ENCODE measurements at places on chromosomes 12 and 14.

DNA sequence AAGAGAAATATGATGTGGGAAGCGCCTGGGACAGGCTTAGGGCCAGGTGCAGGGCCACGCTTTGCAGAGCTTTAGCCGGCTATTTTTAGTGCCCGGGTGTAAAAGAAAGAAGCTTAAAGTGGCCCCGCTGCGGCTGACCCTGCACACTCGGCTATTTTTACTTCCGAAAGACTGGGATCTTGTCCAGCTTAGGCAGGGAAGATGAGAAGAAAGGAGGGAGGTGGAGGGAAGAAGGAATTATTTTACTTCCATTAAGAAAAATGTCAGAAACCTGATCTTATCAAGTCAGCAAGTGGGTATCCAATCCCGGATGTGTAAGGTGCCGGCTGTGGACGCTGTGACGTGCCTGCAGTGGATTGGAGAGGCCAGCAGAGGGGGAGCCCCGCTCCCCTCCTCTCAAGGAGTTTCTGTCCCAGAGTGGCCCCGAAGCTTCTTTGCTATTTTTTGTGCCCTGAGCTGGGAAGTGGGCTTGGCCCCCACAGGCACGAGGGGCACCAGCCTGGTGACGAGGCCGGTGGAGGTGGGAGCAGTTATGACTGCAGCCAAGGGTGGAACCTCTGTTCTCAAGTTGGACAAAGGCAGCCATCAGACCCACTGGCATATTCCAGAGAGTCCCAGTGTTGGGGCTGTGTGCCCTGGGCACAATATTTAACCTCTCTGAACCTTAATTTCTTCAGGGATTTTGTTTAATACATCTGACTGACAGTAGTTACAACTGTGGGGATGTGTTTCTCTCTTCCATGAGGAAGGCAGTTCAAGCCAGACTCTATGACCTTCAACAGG, 97.7 kb downstream of the ESRRB start:
- H3K27ac ChIP-seq: no peak overlapping the region
- DNase-seq: no peak
- no peaks in the 10 kb centered on the region for H3K4me1 ChIP-seq
- H3K36me3 ChIP-seq: no peaks in the 10 kb centered on the region
- no peaks in the 10 kb centered on the region for H3K27me3 ChIP-seq

DNA sequence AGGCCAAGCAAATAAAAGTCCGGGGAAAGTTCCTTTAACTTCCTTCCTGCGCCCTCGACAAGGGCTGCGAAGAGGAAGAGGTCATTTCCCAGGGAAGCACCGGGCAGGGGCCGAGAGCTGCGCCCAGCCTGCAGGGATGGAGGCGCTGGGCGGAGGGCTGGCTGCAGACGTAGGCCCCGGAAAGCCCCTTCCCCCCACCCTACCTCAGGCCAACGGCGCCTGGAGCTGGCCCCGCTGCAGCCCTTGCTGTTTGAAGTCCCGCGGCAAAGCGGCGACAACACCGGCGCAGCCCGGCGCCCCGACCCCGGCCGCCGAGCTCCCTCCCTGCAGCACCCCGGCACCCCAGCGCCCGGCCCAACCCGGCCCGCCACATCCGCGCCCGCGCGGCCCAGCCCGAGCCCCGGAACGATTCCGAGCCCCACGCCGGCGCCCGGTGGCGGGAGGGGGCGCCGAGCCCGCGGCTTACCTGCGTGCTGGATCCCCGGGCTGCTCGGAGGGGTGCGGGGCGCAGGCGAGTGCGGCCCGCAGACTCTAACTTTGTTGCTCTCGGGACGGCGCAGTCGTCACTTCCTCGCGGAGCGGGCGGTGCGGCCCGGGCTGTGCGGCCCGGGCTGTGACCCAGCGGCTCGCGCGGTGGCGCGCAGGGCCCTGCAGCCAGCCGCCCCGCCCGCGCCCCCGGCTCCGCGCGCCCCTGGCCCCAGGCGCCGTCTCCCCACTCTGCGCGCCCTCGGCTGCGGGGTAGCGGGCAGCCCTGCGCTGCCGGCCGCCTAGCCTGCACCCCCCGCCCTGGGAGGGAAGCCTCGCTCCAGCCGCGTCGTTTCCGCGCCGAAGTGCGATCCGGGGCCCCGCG, 64.8 kb upstream of the PTGR2 start:
- peaks cover 83% of the 10 kb centered on the region for H3K4me1 ChIP-seq
- H3K27ac ChIP-seq: peak overlapping the region; percentile 95
- H3K4me3 ChIP-seq: peak overlapping the region; percentile 83

DNA sequence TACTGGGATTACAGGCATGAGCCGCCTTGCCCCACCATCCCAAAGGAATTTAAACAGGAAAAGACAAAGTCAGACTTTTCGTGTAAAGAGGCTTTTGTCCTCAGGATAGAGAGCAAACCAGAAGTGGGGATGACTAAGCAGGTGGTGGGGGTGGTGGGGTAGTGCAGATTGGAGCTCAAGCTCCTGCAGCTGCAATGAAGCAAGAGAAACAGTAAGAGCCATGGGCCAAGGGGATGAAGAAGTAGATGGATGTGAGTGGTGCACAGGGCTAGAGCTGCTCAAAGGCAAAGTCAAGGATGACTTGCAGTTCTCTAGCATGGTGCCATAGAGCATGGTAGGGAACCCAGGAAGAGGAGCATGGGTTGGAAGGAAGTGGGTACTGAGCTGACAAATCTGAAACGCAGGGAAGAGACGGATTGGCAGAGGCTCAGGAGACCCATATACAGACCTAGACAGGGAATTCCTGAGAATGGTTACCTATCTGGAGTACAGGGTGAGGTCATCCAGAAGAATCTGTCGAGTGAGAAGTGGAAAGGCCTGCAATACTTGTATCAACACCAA, 11.4 kb upstream of the RNF34 start:
- H3K27ac ChIP-seq: no peak overlapping the region
- no peaks in the 10 kb centered on the region for H3K27me3 ChIP-seq
- no peak overlapping the region for H3K4me3 ChIP-seq
- no peaks in the 10 kb centered on the region for H3K36me3 ChIP-seq

- H3K36me3 ChIP-seq: no peaks in the 10 kb centered on the region
- no peak overlapping the region for H3K27ac ChIP-seq
- no peak for DNase-seq
- no peaks in the 10 kb centered on the region for H3K27me3 ChIP-seq
These were observed 160.6 kb downstream of the KCNA5 start for GRCh38 chr12:5204271-5204670.

GRCh38 chr12:75883241-75883640, 148.3 kb downstream of the PHLDA1 start:
- H3K27ac ChIP-seq: no peak overlapping the region
- no peak for DNase-seq
- peaks cover 5% of the 10 kb centered on the region for H3K4me1 ChIP-seq
- no peak overlapping the region for H3K4me3 ChIP-seq

DNA sequence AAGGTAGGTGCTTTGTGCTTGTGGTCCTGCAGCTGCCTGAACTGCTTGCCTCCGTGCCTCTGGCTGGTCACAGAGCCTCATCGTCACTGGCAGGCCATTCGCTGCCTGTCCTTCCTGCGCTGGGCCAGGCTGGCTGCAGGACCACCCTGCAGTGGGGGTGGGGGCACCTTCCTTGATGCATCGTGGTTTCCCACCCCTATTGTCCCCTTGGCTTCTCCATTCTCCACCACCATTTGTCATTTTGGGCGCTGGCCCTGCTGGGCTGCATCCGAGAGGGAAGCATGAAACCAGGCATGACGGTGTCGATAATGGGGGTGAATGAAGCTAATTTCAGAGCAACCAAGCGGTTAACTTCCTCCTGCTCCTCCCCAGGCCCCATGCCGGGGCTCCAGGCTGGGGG, 127.7 kb downstream of the NRXN3 start:
- no peak overlapping the region for H3K27ac ChIP-seq
- H3K36me3 ChIP-seq: no peaks in the 10 kb centered on the region
- H3K27me3 ChIP-seq: no peaks in the 10 kb centered on the region
- H3K4me1 ChIP-seq: no peaks in the 10 kb centered on the region

DNA sequence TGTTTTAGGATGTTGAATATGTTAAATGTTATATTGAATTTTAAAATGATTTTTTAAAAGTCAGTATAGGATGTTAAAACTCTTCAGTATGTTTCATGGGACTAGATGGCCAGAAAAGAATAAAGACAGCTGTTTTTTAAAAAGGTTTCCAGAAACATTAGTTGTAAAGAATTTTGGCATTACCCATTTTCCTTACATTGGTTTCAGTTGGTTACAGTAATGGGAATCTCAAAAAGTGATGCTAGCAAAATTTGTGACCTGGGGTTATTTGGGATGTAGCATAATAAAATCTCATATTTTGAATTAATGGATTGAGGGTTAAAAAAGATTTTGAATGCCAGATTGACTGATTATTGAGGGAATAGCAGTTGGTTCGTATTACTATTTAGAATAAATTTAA, 25.3 kb downstream of the EID3 start:
- DNase-seq: no peak
- H3K27me3 ChIP-seq: no peaks in the 10 kb centered on the region
- H3K4me3 ChIP-seq: no peak overlapping the region
- peaks cover 96% of the 10 kb centered on the region for H3K36me3 ChIP-seq

GRCh38 chr14:68774771-68775613, 17.9 kb downstream of the ZFP36L1 start:
- H3K36me3 ChIP-seq: no peaks in the 10 kb centered on the region
- H3K27ac ChIP-seq: peak overlapping the region; percentile 18
- DNase-seq: no peak
- H3K4me3 ChIP-seq: no peak overlapping the region

DNA sequence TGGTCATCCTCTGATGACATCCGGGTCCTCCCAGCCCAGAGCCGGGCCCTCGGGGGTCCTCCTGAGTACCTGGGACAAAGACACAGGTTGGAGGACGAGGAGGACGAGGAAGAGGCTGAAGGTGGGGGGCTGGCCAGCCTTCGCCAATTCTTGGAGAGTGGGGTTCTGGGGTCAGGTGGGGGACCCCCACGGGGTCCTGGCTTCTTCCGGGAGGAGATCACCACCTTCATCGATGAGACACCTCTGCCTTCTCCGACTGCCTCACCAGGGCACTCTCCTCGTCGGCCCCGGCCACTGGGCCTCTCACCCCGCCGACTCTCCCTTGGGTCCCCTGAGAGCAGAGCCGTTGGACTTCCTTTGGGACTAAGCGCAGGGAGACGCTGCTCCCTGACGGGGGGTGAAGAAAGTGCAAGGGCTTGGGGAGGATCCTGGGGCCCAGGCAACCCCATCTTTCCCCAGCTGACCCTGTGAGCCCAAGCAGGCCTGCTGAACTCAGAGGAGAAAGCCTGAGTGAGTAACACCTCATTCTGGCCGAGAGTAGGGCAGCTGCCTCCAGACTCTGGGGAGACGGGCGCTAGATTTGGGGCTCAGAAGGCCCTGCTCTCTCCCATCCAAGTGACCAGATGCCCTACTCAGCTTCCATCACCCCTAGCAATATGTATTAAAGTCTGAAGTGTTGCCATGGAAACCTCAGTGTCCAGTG, 1.3 kb upstream of the P3H3 start:
- H3K4me3 ChIP-seq: peak overlapping the region; percentile 95
- no peak for DNase-seq
- H3K27me3 ChIP-seq: peaks cover 10% of the 10 kb centered on the region
- peak overlapping the region; percentile 10 for H3K27ac ChIP-seq

DNA sequence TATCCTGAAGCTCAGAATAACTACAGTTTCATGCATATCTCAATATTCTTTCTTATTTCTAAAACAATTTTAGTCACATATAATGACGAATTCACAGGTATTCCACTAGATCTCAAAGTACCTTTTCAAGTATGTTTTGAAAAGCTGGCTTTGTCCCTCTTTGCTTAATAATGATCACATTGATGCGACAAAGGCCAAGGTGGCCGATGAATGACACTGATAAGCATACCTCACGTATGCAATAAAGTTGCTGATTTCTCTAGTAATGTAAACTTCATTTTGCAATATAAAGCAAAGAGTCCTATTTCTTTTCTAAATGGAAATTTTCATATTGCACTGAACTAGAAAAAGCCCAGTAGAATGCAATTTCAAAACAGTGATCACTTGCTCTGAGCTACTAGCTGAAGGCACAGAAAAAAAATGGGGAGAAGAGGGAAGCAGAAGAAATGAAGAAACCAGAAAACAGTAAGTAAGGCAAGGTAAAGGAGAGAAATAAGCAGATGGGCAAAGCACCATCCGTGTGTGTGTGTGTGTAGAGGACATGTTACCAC, 29.3 kb downstream of the FGD6 start:
- H3K4me1 ChIP-seq: peaks cover 4% of the 10 kb centered on the region
- H3K4me3 ChIP-seq: no peak overlapping the region
- no peaks in the 10 kb centered on the region for H3K27me3 ChIP-seq
- no peak for DNase-seq

GRCh38 chr12:121996050-121996944, 25.4 kb upstream of the BCL7A start:
- H3K27me3 ChIP-seq: peaks cover 59% of the 10 kb centered on the region
- H3K4me1 ChIP-seq: peaks cover 4% of the 10 kb centered on the region
- H3K36me3 ChIP-seq: no peaks in the 10 kb centered on the region
- H3K27ac ChIP-seq: no peak overlapping the region
- DNase-seq: no peak

DNA sequence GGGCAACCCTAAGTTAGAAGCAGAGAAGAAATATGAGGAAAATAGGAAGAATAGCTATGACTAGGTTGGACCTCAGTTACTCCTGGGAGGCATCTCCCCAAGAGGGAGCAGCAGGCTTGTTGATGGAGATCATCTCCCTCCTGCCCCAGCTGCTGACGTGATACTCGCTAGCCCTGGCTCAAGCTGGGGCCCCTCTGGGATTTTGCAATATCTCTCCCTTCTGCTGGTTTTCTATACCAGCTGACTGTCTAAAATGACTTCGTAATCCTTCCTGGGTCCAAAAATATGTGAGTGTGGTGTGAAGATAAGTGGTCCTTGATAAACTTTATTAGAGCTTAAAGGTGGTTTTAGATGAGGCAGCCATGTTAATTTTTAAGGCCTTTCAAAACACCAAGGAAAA, 4.5 kb upstream of the HECTD4 start:
- H3K36me3 ChIP-seq: no peaks in the 10 kb centered on the region
- no peak for DNase-seq
- no peak overlapping the region for H3K4me3 ChIP-seq

DNA sequence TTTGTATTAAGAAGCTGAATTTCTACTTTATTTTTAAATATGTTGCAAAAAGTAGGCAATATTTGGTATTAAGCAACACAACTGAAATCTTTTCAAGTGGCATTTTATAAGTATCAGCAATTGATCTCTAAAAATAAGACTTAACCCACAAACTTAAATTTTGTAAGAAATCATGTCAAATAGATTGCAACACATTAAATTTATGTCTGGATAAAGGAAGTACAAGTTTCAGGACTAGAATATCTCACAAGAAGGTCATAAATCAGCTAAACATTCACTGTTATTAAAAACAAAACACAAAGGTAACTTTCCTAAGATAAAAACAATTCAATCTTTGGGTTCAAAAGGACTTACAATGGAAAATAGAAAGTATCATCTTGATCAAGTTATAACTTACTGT, 32.8 kb downstream of the CPNE8 start:
- no peaks in the 10 kb centered on the region for H3K36me3 ChIP-seq
- no peak for DNase-seq
- no peaks in the 10 kb centered on the region for H3K27me3 ChIP-seq
- no peak overlapping the region for H3K4me3 ChIP-seq
- H3K4me1 ChIP-seq: no peaks in the 10 kb centered on the region

GRCh38 chr12:51592034-51592705, 1.1 kb downstream of the SCN8A start:
- no peak for DNase-seq
- peaks cover 7% of the 10 kb centered on the region for H3K27me3 ChIP-seq

- no peak overlapping the region for H3K4me3 ChIP-seq
- peaks cover 9% of the 10 kb centered on the region for H3K4me1 ChIP-seq
- DNase-seq: no peak
These were observed 42.1 kb upstream of the MEG3 start for GRCh38 chr14:100783630-100784370.

GRCh38 chr12:125549171-125549570, 483.9 kb downstream of the AACS start:
- no peak for DNase-seq
- no peak overlapping the region for H3K27ac ChIP-seq
- no peaks in the 10 kb centered on the region for H3K36me3 ChIP-seq

Measured in esophagus squamous epithelium (tissue), 5 donors.